ENCODE measurements at places on chromosomes 16 and 17.

- DNase-seq = no peak
These were observed 13.1 kb downstream of the CCR7 start for GRCh38 chr17:40551879-40552768.

DNA sequence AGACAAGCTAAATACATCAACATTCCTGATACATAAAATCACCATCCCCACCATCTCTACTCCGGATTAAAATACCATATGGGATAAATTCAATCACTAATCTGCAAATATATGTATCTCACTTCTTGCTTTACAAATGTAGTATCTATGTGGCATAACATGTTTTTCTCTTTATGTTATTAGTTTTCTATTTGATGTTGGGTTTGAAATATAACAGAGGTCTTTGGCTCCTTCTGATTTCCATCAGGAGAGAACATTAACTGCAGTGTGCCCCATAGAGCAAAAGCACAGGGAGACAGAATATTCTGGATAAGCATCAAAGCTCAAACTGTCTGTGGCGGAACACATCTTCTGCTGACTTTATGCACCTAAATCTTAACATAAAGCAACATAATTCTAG is 547.2 kb upstream of the CDH8 start:
- no peak for DNase-seq

GRCh38 chr17:47252766-47253512 is 688 bp upstream of the ITGB3 start:
- no peak for DNase-seq

DNA sequence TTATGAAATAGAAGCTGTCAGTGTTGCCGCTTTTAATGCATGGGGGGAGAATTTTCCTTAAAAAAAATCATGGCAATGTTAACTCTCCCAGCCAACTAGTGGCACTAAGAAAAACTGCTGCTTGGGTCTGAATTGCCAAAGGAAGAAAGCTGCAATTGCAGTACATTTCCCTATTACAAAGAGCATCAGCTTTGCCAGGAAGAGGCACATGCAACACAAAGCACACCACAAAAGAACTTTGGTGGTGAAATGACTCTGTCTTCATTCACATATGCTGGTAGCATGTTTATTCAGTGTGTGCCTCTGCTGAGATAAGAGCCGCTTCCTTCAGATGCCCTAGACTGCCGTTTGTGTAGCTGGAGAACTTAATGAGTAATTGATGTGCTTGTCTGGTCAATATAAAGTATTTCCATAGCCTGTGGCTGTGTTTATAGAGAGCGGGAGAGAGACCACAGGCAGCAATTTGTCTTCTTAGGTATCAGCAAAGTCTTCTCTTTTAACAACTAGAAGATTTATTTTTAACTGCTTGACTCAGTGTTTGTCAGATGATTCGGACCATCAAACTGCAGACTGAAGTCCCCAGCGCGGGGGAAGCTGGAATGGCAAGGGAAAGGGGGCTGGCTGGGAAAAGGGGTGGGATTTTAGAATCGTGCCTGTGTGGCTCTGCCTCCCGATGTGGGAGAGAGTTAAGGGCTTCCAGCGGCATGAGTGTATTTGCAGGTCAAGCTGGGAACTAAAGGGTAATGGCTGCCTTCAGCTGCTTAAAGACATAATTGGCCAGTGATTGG is 115.1 kb downstream of the MRTFB start:
- DNase-seq = no peak

GRCh38 chr17:36089888-36090836 is at the start of gene CCL3:
CCL3 (minus strand) TSS chr17:36090143; CDS start chr17:36090058, 85 bp downstream.
- no peak for DNase-seq

- no peak for DNase-seq
These were observed 1.2 kb downstream of the RABEP2 start for GRCh38 chr16:28923652-28924398.
